Left cardiac atrium (tissue), 4 donors: ENCODE measurements at places on chromosomes 5 and 9. TPM values are rescaled to one million over a fixed set of nuclear protein-coding genes. Genes with fewer than 3 reads are reported as not detected.

GRCh38 chr5:119948162-119948561, 318.8 kb downstream of the FAM170A start:
- no peak for DNase-seq

GRCh38 chr5:140630292-140631035, 2.5 kb downstream of the CD14 start:
- no peak for DNase-seq

- DNase-seq = no peak
These were observed 177.5 kb downstream of the EBF1 start for GRCh38 chr5:158922263-158922592.

DNA sequence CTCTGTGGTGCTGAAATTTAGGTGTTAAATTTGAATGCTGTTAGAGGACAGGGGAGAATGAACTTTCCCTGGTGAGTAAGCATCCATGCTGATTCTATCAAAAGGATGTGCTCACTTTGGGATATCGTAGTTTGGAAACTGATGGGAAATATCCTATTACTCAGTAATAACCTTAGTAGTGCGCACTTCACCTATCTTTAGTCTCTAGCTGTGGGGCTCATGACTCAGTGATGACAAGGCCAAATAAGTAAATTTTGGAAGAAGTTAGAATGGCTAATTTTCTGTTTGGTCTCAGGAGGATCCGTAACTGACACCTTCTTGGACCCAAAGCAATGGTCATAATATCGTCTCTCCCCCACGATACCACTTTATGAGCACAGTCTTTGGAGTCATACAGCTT, 448.4 kb downstream of the PSAT1 start:
- DNase-seq = no peak

DNA sequence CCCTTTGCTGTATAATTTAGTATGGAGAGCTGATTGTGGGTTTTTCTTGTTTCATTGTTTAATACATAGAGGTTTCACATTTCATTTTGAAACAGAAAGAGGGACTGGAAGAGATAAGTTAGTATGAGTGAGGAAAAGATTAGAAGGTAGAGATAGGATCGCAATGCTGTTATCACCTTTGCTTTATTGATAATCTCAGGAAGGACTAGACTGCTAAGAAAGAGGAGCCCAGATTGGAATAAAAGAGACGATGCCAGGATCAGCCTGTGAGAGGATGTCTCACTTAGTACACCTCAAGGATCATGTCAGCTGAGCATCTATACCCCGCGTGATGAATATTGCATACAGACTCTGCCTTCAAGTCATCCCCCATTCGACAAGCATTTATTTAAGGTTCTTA, 178.0 kb upstream of the DMAC1 start:
- no peak for DNase-seq

- DNase-seq = peak; percentile 60
These were observed 2.5 kb downstream of the TNPO1 start for GRCh38 chr5:72818866-72819534.

DNA sequence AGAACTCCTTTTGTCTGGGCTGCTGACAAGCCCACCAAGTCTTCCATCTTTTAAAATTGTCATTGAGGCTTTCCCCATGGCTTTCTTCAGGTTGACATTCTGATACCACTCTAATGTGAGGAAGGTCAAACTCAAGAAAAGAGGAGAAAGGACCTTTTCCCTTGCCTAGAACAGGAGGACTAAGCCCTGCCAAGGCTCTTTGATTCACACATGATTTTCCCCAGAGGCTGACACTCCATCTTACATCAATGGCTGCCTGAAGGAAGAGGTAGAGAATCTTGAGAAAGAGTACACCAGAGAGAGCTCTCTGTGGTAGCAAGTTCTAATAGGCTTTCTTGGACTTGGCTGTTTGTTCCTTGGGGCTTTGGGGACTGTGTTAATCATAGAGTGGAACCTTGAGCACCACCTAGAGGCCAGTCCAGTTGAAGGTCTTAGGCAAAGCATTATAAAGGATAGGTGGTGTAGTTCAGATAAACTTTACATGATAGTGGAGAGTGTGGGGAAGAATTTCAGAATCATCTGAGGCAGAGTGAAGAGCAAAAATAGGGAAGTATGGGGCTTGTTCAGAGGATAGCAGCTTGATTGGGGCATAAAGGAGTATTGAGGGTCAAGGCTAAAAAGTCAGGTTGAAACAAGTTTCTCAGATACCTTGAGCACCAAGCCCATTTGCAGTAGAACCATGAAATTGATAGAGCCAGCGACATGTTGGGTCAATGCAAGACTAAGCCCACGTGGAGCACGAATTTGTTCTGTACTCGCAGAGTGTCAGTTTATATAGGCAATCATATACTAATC, 36.7 kb downstream of the NDFIP1 start:
- peak; percentile 68 for DNase-seq

GRCh38 chr5:170307575-170308465, 10.2 kb upstream of the LCP2 start:
- DNase-seq = peak; percentile 82

DNA sequence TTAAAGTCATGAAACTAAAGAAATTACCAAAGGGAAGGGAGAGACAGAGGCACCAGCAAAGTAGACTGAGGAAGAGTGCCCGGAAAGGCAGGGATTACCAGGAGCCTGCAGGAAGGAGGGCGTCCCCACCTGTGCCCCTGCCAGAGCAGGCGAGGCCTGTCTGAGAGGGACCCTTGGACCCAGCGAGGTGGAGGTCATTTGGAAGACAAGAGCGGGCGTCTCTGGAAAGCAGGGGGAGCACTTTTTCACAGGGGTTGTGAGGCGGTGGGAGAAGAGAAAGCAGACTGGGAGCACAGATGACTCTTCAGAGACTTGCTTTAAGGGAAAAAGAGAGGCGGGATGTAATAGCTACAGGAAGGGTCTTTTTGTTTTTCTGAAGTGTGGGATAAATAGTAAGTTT, 27.5 kb upstream of the SLC2A8 start:
- no peak for DNase-seq

DNA sequence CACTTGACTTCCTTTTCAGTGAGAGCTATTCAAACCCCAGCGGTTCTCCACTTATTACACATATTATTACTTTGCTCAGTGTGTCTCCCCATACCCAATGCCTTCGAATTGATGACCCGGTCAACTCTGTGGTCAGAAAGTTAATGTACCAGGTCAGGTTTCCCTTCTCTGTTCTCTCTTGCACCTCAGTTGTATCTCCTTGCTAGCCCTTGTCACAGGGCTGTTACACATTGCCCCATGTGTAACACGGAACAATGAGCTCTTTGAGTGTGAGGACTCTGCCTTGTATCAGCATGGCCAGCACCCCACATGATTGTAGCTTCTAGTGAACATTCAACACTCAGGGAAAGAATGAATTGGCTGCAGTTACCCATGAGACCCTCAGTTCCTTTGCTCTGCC, 73.6 kb downstream of the DOCK2 start:
- DNase-seq = no peak

DNA sequence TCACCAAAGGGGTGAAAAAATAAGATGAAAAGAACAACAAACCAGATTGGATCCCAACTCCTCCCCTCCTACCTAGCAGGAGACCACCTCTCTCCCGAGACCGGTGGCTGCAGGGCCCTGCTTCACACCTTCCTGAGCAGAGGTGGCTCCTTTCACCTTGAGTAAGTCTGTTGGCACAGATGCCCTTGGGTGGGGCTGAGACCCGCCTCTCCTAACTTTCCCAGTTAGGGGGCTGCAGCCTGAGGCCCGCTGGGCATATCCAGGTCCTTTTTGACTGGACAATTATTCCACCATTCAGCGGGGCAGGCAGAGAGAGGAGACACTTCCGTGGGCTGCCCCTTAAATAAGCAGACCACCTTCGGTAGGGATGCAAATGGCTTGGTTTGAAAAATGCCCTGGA, 1.3 kb downstream of the SLC25A48 start:
- DNase-seq = no peak

- peak; percentile 27 for DNase-seq
These were observed 80.4 kb upstream of the ADAMTSL1 start for GRCh38 chr9:18393340-18394130.

DNA sequence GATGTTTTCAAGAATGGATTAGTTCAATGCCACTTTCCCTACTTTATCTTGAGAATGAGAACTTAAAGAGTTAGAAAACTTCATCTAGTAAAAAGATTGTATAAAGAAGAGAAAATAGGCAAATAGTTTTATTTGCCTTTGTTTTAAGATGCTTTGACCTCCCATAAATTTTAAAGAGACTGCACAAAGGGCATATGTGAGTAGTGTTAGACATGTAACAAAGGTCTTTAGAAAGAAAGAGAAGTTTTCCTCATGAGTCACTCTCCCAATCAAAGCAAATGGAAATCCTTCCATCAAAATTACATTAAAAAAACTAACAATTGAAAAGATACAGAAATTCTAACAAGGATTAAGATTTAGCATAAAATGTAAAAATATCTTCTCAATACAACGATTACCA, 381.8 kb upstream of the KIF2A start:
- no peak for DNase-seq

- no peak for DNase-seq
These were observed 317.1 kb downstream of the ASTN2 start for GRCh38 chr9:117097761-117098160.

- no peak for DNase-seq
These were observed 5.1 kb upstream of the ELAVL2 start for GRCh38 chr9:23830929-23831730.

DNA sequence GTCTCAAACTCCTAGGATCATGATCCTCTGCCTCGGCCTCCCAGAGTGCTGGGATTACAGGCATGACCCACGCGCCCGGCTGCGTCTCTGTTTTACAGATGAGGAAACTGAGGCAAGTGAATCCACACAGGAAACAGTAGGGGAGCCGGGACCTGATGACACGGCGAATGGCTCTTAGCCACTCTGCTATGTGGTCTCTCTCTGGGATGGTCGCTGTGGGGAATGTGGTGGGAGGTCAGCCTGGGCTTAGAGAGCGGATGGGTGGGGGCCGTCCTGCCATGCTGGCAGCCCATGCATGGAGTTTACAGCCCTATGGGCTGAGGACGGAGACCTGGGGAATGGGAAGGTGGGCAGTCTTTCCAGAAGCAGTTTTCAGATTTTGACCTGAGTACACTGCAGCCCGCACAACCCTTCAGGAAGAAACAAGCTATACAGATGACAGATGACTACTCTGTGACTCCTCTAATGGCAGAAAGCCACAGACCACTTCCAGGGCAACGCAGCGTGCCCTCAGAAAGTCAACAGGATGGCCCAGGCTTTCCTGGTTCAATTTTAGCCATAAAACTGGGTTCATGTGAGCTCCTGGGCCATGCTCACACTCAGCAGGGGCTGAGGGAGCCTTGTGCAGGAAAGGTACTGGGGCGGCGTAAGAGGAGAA, 136.1 kb upstream of the RAPGEF1 start:
- DNase-seq = no peak

DNA sequence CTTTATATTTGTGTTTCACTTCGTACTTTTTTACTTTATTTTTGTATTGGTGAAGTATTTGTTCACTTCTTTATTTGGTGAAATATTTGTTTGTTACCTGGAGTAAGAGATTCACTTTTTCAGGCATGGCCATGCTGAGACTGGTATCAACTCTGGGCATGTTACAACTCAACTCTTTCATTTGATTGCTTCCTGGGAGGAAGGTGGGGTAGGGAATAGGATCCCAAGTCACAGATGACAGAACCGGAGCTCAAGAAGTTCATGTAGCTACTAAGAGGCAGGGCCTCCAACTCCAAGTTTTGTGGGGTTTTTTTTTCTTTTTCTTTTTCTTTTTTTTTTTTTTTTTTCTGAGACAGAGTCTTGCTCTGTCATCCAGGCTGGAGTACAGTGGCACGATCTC, 6.1 kb upstream of the ADGRD2 start:
- no peak for DNase-seq

GRCh38 chr5:158838781-158839180, 260.9 kb downstream of the EBF1 start:
- no peak for DNase-seq

DNA sequence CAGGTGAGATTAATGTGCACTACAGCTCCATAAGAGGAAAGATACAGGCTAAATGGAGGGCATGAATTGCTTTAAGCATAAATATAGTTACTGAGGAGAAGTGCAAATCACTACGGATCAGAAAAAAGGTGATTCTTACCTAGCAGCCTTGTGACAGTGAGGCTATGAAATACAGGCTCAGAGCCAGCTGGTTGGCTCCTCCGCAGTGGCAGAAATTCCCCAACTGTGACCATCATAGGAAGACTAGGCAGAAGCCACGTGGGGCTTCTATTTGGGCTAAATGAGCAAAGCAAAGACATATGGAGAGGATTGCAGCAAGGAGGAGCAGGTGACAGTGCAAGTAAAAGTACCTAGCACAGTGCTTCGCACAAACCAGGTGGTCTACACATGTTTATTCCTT, 40.5 kb downstream of the CDO1 start:
- no peak for DNase-seq

GRCh38 chr5:82031220-82032119, 59.6 kb downstream of the ATG10 start:
- no peak for DNase-seq

DNA sequence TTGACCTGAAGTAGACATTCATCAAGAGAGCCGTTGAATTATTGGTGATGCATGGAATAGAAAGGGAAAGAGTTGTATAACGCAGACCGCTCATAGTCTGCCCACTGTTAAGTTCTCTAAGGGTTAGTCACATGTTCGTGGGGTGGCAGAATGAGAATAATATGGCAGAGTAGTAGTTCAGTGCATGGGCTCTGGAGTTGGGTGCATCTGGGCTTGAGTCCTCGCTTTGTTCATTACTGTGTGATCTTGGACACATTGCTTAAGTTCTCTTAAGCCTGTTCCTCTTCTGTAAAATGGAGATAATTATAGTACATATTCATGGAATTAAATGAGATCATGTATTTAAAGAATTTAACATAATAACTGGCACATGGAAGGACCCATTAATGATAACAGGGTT, 23.6 kb downstream of the TNPO1 start:
- DNase-seq = no peak

DNA sequence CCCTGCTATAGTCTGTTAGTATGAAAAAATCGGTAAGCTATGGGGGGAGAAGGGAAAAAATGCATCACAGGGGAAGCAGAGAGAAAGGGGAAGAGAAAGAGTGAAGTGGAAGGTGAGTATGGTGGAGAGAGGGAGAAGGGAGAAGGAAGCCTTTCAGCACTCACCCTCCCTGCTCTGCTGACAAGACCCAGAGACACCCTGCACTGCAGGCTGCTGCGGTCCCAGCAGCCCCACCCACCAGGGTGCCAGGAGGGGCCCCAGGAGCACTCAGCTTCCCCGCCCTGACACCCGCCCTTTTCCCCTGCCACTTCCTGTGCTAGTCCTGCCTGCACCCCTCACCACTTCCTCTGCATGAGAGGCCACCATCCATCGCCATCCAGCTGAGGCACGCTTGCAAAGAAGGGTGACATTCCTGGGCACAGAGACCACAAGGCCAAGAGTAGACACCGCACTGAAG, 12.7 kb downstream of the STK10 start:
- DNase-seq = peak; percentile 76

The PHF24 gene
- total RNA-seq = 0.47 TPM

The CXCL14 gene
- total RNA-seq = 11.7 TPM

The IGFBPL1 gene
- 3.5 TPM for total RNA-seq

The CERCAM gene
- total RNA-seq = 19.1 TPM

The PDLIM4 gene
- 38.5 TPM for total RNA-seq

The OR1J4 gene
- total RNA-seq = not detected

The NMRK1 gene
- total RNA-seq = 23.3 TPM

The ITK gene
- 2.2 TPM for total RNA-seq

The RELL2 gene
- total RNA-seq = 1.6 TPM
